ENCODE measurements at places on chromosomes 5 and 9.

DNA sequence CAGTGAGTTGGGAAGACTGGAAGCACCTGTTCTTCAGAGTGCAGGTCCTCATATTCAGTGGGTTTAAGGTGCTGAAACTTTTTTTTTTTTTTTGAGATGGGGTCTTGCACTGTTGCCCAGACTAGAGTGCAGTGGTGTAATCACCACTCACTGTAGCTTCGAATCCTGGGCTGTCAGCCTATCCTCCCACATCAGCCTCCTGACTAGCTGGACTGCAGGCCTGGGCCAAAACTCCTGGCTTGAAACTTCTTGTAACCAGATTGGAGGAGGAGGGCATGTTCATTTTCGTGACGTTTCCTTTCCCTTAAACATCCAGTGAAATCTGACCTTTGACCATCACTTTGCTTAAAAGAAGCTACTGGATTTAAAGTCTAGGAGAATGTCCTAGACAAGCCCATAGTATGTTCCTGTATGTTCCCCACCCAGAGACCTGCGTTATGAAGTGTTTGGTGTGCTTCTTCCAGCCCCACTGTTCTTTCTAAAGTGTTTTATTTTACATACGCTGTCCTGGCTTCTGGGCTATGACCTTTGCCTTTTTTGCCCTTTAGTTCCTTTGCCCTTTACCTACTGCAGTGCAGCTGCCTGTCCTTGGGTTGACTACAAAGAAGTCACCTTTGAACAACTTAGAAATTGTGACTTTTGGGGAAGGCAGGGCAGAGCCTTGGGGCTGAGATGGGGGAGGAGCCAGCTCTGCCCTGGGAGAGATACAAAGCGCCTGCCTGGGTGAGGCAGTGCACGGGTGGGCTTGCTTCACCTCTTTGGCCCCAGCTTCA is 18.4 kb downstream of the TENT4A start:
- DNase-seq = no peak

GRCh38 chr9:72954431-72955125 is 1.7 kb upstream of the ALDH1A1 start:
- DNase-seq = no peak

- DNase-seq = no peak
Observed at GRCh38 chr5:123806644-123807043, 294.7 kb downstream of the CSNK1G3 start.

DNA sequence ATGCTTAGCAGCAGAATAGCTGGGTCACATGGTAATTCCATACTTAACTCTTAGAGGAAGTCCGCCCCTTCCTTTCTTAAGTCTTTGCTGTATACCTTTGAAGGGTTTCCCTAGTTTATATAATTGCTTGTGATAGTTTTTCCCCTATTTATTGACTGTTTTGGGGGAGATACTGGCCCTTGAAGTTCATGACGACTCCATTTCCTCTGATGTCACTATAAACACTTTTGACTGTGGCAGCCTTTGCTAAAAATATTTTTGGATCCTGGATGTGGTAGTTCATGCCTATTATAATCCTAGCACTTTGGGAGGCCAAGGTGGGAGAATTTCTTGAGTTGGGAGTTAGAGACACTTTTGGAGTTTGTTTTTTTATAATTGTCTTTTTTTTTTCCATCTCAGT is 38.4 kb downstream of the NSD1 start:
- no peak for DNase-seq

DNA sequence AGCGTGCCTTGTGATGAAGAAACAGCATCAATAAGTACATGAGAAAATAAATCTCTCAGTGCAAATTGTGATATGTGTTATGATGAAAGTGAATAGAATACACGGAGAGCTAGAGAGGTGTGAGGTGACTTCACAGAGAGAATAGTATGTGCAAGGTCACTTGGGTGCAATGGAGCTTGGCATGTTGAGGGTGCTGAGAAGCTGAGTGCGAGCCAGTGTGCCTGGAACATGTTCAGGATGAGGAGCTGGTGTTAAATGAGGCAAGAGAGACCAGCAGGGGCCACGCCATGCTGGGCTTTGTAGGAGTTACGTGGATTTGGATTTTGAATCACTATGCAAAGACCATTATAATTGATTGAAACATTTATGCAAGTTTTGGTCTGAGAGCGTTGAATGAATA is 12.8 kb upstream of the RPS23 start:
- DNase-seq = no peak

- DNase-seq = no peak
Observed at GRCh38 chr5:180424094-180424493, 70.1 kb upstream of the CNOT6 start.

DNA sequence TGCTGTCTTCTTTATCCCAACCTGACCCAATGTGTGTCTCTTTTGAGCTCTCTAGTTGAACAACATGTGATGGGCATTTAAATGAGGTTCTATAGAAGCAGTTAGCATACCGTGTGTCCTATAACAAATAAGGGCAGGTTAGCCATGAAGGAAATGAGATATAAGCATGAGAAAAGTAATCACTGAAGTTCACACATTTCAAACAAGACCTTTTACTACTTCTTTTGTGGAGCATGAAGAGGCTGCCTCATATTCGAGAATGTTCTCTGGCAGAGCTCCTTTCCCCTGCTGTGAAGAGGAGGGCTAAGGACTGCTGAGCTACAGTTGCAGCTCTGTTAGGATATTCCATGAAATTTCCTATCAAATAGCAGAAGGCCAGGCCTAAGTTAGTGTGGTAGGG is 15.2 kb upstream of the SNCAIP start:
- DNase-seq = no peak

GRCh38 chr9:68951879-68952659 is 61.8 kb downstream of the PRKACG start:
- DNase-seq = no peak

DNA sequence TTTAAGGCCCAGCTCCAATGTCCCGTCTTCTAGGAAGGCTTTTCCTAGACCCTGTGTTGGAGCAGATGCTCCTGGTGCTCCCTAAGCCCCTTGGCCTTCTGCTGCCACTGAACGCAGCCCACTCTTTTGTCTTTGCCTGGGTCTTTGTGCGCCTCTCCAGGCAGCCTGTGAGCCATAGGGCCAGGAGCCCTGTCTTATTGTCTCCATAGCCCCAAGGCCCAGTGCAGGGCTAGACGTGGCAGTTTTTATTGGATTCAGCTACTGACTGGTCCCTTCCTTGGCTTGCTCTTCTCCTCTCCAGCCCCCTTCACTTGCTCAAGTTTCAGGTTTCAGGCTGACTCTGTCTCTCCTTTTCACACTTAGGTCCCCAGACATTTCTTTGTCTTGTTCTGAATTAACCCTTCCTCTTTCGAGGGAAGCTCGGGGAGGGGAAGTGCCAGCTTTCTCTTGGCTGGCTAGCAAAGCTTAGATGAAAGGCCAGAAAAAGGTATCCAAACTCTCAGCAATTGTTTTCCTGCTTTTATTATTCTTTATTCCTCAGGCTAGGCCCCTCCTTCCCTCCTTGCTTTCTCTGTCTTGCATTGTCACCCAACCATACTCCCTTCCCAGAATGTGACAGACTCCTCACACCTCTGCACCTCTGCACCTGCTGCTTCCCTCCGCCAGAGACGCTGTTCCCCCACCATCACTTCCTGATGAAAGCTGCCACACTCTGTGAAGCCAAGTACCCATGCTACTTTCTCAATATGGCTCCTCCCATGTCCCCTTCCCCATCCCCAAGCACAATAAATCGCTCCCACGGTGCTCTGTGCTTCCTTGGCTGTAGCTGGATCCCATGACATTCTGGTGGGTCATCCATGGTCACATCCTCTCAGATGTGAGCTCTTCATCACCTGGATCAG is 101.6 kb upstream of the CPEB4 start:
- no peak for DNase-seq

DNA sequence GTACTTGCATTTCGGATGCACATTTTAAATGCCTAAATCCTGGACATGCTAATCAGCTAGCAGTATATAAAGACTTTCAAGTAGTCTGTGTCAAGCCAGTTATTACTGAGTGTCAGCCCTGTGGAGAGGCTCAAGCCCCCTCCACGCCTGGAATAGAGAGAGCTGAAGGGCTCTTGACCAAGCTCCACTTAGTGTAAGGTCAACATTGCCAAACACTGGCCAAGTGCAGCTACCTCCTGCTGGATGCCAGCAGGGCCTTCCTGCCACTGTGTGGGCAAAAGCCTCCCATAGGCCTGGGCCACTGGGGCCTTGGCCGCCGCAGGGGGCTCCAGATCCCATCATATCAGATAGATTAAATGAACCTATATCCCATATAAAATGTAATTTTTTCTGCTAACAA is 239.4 kb upstream of the PANK3 start:
- DNase-seq = no peak

DNA sequence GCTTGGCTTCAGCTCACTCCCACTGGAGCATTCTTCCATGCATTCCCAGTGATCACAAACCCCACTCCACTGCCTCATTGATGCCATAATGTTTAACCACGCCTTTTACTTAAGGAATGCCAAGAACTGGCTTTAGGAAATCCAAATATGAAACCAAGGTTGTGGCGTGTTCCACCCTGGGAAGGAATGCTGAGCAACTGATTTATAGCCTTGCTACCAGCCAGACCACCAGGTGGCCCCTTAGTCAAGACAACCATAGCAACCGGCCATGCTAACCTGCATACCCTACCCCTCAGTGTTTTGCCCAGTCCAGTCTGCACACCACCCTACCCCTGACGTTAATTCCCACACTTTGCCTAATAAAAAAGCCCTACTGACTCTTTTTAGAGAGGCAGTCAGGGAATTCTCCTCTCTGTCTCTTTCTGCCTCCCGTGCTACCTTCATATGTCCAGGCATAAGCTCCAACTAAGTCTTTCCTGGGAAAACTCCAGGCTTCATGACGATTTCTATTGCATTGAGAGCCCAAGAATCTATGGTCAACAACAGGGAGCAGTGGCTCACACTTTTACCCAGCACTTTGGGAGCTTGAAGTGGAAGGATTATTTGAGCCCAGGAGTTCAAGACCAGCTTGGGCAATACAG is 27.0 kb upstream of the PRRC2B start:
- DNase-seq = no peak

DNA sequence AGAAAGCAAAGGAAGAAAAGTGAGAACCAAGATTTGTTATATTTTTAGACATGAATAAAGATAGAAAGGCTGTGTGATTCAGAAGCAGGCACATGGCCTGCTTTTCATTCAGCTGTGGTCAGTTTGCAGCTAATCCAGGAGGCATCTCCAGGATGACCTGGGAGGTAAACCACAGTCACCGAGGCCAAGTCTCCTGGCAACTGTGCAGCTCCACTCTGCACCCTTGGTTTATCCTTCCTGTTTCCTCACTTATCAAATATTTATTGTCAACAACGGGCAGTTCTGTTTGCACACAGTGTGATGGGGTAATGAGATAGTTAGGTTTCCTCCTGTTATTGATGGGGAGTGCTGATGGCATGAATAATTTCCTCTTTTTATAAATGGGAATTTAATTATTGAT is 243.0 kb downstream of the PSAT1 start:
- no peak for DNase-seq

GRCh38 chr9:80093695-80094094 is 521.9 kb downstream of the TLE4 start:
- DNase-seq = no peak

DNA sequence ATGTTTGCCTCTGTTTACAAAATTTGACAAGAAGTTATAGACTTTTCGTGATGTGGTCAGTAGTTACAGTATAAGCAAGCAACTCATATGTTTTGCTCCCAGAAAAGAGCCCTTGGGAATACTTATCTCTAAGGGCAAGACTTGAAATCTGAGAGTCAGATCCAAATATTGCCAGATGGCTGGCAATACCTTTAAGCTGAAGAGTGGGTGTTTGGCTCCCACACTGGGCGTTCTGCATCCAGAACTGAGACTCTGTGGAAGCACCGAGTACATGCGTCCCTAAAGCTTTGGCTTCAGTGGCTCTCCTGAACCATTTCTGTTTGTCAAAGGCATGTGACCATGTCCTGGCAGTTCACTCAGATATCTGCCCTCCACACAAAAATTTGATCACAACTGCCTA is 194.1 kb downstream of the DCP2 start:
- DNase-seq = no peak

DNA sequence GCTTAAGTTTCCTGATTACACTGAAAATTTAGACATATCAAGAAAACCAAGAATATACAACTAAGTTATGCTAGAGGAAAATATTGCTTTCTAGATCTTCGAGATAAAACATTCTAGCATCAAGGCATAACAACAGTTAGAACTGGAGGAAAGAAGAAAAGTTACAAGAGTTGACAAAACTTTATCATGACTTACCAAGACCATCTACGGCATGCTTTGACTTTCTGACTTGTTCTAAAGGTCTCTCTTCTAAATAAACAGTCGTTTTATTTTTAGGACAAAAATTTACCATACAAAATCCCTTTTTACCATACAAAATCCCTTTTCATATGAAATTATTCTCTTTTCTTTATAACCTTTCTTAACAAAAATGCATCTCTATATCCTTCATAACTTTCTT is 1110.1 kb upstream of the CDH10 start:
- no peak for DNase-seq

DNA sequence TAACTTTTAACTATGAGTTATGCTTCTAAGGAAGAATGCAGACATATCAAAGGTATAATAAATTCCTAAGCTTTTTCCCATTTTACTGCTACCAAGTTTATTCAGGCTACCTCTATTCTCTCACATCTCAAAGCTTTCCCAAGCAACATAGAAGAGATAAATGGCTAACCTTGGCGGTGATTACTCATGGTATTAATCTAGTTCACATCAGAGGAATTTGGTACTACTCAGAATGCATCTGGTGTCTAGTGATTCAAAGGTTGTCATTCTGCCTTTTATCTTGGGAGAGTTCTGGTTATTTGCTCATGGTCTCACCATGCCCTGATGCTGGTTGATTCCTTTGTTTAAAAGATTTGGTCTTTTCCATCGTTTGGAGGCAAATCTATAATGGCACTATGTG is 182.7 kb downstream of the TAF11L14 start:
- no peak for DNase-seq

DNA sequence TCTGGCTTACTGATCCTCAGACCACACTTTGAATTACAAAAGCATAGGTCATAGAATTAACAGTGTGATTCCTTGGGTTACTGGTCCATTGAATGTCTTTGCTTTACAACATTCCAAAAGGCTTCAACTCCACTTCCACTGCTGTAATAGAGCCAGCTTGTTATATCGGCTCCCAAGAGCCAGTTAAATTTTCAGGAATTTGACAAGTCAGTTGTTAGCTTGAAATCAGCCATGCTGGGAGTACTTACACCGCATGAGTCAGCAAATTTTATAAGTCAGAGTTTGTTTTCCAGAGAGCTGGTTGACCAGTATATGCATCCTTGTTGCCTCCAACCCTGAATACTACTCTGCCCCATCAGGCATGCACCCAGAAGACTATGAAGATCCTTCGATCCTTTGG is 73.1 kb downstream of the FOXB2 start:
- DNase-seq = no peak

- DNase-seq = no peak
Observed at GRCh38 chr9:98100456-98100855, 18.6 kb downstream of the TRIM14 start.

DNA sequence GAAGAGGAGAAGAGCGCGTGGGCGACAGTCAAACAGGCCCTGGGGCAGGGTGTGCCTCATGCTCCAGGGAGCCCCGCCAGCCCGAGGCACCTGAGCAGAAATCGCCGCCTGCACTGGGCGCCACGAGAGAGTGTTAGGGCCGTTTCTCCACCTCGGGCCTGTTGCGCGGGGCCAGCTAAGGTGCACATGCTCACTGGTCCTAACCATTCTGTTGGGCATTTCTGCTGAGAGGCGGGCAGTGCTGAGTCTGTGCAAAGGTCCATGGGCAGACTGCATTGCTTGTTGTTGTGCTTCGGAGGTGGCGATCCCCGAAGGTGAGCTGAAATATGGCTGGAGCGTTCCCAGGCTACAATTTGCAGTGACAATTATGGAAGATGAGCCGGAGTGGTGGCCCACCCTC is 367.8 kb upstream of the SPATA31A5 start:
- no peak for DNase-seq

Measured in smooth muscle cell of the brain vasculature (primary cell).